ENCODE measurements at places on chromosomes 7 and 10. TPM values are rescaled to one million over a fixed set of nuclear protein-coding genes. Genes with fewer than 3 reads are reported as not detected.

GRCh38 chr7:123789817-123790216 lies 41.0 kb upstream of the WASL start:
- no peak for DNase-seq

DNA sequence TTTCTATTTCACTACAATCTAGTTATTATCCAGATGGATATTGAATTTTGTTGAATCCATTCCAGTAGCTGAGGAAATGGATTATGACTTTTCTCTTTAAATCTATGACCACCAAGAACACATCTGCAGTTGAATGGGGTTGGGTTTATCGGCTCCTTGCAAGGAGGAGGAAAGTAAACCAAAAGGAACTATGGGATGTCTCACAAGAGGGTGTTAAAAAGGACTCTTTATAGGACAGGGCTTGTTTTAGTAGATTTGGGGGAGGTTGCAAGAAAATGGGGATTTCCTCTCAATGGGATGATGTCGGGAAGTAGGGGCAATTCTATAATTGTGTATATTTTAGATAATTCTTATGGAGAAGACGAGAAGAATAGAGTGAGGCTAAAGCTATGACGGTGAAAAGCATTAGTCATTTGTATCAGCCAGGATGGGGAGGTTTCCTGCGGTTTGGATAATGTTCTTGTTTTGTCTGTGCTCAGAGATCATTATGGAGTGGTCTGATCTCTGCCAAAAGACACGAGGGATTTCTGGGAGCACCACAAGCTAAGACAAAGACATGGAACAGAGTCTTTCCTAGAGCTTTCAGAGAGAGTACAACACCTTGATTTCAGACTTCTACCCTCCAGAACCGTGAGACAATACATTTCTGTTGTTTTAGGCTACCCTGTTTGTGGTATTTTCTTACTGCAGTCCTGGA lies 5.3 kb upstream of the LRRC61 start:
- DNase-seq = no peak

DNA sequence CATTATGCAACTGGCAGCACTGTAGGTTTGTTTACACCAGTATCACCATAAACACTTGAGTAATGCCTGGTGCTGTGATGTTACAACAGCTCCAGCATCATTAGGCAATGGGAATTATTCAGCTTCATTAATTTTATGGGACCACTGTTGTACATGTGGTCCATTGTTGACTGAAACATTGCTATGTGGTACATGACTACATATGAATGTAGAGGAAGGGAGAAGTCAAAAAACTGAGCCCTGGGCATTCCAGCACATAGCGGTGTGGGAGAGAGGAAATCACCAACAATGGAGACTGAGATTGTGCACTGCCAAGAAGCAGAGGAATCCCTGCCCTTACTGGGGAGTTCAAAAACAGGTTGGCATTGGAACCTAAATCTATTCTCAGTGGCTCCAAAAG lies 89.0 kb downstream of the TRIM24 start:
- DNase-seq = no peak

CFTR gene
- total RNA-seq = not detected

GRCh38 chr7:48759431-48760080 lies 164.8 kb upstream of the CDC14C start:
- no peak for DNase-seq

CDC14C gene
- not detected for total RNA-seq

GRCh38 chr10:66378117-66378876 lies 547.5 kb upstream of the LRRTM3 start:
- no peak for DNase-seq
